ENCODE measurements at places on chromosomes 1 and 21.
A peak's percentile ranks its signal among the peaks of the same experiment; 100 is the strongest.

DNA sequence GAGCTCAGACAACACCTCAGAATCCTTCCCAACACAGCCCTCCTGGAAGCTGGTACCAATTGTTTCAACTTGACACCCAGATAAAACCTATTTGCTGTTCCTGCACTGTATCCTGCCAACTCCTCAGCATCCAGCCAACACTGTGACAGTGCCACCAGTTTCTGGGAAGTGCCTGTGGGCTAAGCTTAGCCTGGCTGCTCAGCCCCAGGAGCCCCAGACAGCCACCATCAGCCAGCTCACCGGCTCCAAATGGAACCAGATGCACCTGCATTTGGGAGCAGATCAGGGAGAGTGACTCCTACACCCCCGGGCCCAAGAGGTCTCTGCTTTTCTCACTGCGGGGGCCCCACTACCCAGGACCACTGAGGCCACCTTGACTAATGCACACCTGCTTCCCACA, 24.9 kb downstream of the KCNN3 start:
- no peak for DNase-seq

GRCh38 chr21:37257511-37257966, 9.6 kb downstream of the VPS26C start:
- DNase-seq, result peak; percentile 30

- DNase-seq, result peak; percentile 76
Observed at GRCh38 chr21:35244514-35244913, 195.4 kb upstream of the RUNX1 start.

GRCh38 chr1:92484472-92485380, 2.0 kb downstream of the GFI1 start:
- DNase-seq, result no peak

GRCh38 chr1:35857830-35858229, 25.2 kb upstream of the AGO1 start:
- peak; percentile 32 for DNase-seq

DNA sequence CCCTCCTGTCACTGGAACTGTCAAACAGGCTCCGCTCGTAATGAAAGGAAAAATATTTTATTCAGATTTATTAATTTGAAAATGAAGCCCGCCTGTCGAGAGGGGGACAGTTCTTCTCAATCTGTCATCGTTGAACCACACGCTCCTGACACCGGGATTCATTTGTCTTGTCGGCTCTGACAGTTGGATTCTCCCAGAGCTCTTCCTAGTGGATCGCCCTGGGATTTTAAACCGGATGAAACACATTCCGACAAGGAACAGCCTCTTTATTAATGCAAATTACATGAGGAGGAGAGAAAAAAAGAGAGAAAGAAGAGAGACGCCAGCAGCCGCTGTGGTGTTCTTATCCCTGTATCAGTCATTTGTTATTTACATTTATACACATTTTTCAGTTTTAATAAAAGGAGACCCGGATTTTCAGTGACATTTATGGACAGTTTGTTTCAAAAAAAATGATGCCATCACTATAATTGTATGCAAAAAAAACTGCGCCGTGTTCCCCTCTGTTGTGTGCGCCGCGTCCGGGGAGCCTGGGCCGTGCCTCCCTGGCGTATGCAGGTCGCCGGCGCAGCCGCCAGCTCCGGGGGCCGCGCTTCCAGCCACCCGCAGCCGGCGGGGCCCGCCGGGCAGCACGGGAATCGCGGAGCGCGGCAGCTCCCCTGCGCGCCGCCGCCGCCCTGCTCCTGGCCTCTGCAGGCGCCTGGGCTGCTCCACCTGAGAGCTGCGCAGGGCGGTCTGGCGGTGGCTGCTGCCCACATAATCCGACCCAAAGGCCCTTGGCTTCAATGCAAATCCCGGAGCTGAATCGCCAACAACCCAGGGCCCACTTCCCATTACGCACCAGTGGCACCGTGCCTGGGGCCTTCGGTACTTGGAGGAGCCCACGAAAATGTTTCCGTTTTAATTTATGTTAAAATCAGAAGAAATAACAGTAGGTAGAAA, 237.9 kb upstream of the PBX1 start:
- DNase-seq, result peak; percentile 15

DNA sequence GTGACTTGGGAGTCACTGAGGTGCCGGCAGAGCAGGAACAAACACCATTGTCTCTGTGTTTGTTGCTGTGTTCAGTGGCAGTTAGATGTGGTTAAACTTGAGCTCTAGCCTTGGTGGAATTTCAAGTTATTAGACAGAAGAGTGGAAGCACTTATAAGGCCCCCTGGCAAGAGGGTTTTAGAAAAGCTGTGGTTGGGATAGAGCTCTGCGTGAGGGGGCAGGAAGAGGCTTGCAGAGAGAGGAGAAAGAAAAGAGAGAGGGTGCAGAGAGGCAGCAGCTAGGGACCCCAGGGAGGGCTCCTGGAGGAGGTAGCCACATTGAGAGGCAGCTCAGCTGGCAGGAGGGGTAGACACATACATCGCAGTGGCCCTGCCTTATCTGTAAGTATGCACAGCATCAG, 128.2 kb downstream of the GALNT2 start:
- DNase-seq, result no peak

DNA sequence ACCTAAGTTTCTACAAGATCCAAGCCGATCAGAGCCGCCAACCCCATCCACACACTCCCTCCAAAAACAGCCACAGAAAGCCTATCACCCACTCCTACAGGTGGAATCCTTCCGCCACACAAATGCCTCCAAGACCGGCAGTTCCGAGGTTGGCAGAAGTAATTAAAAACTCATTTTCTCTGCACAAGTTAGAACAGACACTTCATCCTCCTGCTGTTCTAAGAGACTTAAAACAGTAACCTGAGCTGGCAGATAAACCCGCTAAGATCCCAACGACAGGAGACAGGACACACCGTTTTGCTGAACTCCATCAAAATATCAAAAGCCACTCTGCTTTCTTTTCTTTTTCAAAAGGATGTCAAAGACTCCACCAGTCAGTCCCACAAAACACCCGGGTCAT, 2.8 kb downstream of the SSBP3 start:
- no peak for DNase-seq

DNA sequence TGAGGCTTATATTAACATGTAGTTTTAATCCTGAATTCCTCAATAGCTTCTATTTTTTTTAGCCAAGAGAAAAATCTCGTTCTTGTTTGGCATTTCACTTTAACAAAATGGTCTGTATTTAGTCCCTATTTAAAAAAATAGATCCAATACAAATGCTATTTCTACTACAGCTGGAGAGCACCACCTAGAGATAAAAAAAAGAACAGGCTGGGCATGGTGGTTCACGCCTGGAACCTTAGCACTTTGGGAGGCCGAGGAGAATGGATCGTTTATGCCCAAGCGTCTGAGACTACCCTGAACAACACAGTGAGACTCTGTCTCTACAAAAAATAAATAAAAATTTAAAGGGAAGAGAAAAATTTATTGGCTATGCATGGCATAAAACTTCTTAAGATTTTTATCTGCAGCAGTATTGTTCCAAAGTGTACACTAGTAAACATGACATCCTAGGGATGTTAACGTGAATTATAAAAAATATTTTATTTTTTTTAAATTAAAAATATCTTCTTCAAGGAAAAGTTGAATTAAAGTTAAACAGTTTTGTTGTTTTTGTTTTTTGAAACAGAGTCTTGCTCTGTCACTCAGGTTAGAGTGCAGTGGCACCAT, 4.4 kb downstream of the ST7L start:
- peak; percentile 64 for DNase-seq

GRCh38 chr21:26421724-26422123, 151.4 kb downstream of the CYYR1 start:
- DNase-seq, result peak; percentile 57

GRCh38 chr1:113125517-113125916, 52.5 kb downstream of the LRIG2 start:
- no peak for DNase-seq

GRCh38 chr21:14313300-14313699, 69.6 kb downstream of the HSPA13 start:
- no peak for DNase-seq

- no peak for DNase-seq
Observed at GRCh38 chr1:106249365-106249764, 807.1 kb upstream of the PRMT6 start.

DNA sequence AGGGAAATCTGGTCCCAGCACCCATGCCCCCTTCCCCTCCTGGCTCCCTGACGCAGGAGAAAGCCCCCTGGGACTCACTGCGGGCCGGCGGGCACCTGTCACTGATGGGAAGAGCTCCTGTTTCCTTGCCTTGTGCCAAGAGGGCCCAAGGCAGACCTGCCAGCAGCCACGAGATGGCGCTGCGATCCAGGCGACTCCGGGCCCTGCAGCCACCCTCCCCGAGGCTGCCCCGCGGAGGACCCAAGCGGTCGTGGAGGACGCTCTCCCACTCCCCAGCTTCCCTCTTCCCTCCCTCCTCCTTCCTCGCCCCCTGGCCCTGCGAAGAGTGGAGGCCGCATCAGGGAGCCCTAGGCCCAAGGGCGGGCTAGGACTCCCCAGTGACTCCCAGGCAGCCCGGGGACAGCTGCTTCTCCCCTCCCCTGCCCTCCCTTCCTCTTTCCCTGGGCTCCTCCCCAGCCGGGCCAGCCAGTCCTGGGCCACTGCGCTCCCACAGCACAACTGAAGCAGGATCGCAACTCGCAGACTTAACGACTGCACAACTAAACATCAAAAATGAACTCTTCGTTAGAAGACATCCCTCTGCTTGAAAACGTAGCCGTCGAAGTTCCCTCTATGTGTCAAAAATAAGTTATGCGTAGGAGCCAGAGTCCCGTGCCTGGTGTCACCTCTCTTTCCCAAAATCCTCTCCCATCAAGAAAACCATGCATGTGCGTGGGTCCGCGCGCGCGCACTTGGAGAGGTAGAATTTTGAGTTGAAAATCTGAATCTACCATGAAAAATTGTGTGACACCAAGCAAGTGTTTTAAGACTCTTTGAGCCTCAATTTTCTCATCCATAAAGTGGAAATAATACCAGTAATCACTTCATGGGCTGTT, 34.2 kb downstream of the BATF3 start:
- peak; percentile 81 for DNase-seq

DNA sequence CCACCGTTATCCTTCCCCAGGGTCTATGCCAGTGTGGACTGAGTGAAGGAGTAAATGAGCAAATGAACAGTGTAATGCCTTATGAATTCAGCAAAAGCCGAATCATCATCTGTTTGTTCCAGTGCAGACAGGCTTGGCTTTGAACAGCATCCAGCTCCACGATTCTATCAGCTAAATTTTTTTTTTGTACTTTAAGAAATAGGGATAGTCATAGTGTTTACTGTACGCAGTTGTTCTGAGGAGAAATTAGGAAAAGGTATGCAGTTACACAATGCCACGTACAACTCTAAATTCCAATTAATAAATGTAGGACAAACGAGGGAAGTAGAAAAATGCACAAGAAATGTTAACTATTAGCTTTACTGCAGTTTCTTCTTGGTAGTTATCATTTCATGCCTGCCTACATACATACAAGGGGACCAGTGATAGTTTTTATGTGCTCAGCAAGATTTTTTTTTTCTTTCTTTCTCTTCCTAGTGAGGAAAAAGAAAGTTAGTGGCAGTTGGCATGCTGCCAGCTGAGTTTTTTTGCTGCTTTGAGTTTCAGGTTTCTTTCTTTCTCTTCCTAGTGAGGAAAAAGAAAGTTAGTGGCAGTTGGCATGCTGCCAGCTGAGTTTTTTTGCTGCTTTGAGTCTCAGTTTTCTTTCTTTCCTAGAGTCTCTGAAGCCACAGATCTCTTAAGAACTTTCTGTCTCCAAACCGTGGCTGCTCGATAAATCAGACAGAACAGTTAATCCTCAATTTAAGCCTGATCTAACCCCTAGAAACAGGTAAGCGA, at the start of gene IFI44L:
TSS of gene IFI44L (plus strand) at position 646 of the 777 bp plus-strand sequence. CDS start 7,468 bp downstream, outside the sequence.
- peak; percentile 60 for DNase-seq

DNA sequence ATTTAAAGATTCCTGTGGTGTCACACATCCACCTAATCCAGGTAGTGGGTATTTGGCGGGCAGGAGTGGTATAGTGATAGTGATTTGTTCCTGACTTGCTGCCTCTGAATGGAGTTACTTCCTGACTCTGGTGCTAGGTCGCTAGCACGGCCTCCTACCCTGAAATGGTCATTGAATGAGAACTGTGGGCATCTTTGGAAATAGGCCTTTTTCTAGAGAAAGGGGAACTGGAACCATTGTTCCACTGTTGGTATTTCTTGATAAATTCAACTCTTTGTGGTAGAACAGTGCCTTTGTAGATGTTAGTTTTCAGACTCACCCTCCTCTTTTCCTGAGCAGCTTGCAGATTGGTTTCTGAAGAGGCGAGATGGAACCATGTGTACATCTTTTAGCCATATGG, 1.5 kb downstream of the QSOX1 start:
- DNase-seq, result no peak

GRCh38 chr1:53066488-53066887, 4.5 kb downstream of the PODN start:
- DNase-seq, result no peak

DNA sequence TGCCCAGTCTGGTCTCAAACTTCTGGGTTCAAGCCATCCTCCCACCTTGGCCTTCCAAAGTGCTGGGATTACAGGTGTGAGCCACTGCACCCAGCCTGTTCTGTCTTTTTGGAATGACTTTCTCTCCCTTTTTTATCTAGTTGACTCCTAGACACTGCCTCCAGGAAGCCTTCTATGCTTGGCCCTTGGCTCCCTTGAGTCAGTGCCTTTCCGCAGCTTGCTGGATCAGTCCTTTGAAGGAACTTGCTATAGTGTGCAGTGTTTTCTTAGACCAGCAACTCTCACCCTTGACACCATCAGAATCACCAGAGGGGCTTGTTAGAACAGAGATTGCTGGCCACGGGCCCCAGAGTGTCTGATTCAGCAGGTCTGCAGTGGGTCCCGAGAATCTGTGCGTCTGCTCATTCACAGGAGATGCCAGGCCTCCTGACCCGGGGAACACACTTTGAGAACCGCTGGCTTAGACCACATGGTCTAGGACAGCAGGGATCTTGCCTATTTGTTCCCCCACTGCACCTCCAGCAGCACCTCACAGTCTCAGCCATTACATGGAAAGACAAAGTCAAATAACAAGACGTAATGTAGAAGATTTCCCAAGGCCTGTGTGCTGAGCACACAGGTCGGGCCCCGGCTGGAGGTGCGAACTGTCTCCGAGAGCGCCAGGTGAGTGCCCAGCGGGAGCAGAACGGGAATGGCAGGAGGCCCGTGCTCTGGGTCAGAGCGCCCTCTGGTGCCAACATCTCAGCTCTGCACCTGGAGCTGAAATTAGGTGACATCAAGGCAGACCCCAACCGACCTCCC, 27.4 kb upstream of the CTPS1 start:
- DNase-seq, result peak; percentile 66

DNA sequence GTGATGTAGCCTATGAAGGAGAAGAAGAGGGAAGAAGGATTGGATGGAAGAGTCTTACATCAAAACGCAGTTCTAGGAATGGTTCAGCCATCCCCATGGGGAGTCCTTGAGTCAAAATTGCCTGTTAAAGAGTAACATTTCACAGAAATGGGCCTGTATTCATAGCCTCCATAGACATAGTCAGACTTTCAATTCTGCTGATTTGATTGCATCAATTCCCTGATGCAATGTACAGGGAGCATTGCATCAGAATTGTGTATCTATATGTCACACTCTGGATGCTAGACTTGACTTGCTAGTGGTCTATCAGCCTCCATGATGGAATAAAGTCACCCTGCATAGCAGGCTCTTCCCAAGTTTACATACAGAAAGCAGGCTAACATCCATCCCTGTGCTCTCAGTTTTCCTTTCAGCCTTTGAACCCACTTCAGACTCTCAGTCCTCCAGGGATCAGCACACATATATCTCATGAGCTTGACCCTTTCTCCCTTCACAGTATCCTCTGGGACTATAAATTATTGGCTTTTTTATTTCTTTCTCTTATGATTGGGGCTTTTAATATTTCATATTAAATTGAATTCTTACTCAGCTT, 1111.7 kb upstream of the B3GALT2 start:
- peak; percentile 25 for DNase-seq
